NCI-H1092 treated with DMSO at 0.1 percent for 48 hours (cell line): ENCODE measurements at places on chromosomes 5 and 9.

DNA sequence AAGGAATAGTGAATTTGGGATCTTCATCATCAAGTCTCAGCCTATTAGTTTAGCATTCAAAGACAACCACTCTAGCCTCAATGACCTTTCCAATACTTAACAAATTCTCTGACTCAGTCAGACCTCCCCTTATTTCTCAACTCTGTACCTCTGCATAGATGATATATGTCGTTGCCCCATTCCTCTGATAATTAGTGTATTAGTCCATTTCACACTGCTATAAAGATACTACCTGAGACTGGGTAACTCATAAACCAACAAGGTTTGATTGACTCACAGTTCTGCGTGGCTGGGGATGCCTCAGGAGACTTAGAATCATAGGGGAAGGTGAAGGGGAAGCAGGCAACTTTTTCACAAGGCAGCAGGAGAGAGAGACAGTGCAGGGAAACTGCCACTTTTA, 8.9 kb downstream of the MRPL22 start:
- DNase-seq = no peak

GRCh38 chr9:136696502-136696901, 9.2 kb upstream of the AGPAT2 start:
- DNase-seq = no peak

DNA sequence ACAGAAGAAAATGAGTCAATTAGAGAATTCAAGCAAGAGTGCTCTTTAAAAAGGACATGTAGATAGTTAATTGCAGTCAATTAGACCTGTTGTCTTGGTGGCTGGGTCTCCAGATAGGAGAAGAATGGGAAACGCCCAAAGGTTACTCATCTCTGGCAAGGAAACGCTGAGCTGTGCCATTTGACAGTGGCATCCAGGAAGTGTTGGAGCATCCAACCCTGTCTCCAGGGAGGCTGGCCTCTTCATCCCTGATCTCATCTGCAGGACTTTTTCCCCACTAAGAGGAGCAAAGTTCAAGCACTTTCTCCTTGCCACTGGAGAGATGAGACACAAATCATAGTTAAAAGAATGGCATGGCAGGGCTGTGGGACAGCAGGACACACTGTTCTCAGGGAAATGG, 111.7 kb upstream of the MSX2 start:
- DNase-seq = no peak

DNA sequence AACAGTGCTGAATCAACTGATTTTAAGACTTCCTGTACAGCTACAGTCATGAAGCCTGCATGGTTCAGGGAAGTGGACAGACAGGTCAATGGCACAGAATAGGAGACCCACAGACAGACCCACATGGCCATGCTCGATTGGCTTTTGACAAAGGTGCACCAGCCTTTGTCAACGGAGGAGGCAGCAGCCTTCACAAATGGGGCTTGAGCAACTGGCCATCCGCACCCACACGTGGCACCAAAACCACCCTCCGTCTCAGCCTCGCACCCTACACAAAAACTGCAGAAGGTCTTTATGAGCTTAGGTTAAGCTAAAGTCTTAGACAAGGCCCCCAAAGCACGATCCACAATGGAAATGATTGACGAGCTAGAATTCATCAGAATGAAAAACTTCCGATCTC, 59.5 kb upstream of the UBAC1 start:
- no peak for DNase-seq

- no peak for DNase-seq
Measured at GRCh38 chr9:137333016-137333671, 31.1 kb upstream of the NRARP start.

DNA sequence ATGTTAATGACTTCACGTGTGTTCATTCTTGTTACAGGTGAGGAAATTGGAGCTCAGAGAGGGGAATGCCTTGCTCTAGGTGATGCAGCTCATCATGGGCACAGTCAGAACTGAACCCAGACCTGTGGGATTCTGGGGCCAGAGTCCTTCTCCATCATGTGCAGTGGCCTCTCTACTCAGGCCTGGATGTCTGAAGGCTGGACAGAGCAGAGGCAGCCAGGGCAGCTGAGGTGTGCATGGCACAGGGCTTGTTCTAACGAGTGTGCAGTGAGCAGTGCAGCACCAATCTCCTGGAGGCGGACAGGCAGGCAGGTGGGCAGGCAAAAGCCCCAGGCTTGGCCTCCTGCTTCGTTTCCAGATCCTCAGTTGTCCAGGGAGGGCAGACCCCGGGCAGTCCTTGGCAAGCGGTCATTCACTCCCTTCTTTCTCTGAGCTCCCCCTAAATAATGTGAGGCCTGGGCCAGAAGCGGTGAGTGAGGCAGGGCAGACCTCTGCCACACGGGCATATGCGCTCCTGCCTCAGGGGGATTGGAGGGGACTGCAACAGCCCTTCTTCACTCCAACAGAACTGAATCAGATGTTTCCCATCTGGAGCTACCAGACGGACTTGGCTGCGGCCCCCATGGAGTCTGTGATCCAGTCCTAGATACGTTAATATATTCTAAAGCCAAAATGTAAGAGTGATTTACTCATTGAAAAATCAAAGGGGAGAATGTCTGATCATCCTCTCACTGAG, 68.7 kb upstream of the FSTL4 start:
- DNase-seq = no peak

GRCh38 chr5:68290260-68290674, 74.7 kb downstream of the PIK3R1 start:
- DNase-seq = no peak

- DNase-seq = peak; percentile 17
Measured at GRCh38 chr5:96565582-96566265, 96.5 kb upstream of the CAST start.

GRCh38 chr5:97838214-97838613, 655.2 kb upstream of the RIOK2 start:
- DNase-seq = no peak

GRCh38 chr5:1948663-1949191, 66.0 kb upstream of the IRX4 start:
- no peak for DNase-seq

DNA sequence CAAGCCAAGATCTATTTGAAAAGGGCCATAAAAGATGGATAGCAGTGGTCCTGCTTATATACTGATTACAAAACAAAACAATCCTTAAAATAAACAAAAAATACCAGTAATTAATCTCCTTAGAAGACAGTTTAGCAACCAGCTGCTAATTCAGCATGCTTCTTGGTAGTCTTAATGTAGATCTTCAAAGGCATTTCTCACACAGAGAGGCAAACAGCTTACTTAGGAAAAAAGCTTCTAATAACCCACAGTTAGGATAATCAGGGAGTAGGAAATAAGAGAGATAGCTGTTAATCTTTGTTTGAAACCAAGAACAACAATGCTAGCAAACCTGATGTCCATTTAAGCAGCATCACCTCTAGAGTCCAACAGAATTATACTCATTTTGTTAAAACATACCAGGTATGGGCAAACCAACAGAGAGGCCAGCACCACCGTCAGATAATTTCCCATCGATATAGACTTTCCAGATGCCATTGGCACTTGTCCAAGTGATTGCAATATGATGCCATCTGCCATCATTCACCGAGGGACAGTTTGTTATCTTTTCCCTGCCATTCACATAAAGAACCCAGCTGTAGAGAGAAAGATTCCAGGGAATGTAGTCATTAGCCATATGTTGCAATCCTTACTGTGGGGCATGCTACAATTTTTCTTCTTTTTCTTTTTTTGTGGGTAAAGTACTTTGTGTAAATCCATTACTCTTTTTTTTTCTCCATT, 105.6 kb upstream of the TXNDC8 start:
- peak; percentile 41 for DNase-seq

GRCh38 chr5:122759241-122760070, 15.4 kb upstream of the SNX2 start:
- no peak for DNase-seq

DNA sequence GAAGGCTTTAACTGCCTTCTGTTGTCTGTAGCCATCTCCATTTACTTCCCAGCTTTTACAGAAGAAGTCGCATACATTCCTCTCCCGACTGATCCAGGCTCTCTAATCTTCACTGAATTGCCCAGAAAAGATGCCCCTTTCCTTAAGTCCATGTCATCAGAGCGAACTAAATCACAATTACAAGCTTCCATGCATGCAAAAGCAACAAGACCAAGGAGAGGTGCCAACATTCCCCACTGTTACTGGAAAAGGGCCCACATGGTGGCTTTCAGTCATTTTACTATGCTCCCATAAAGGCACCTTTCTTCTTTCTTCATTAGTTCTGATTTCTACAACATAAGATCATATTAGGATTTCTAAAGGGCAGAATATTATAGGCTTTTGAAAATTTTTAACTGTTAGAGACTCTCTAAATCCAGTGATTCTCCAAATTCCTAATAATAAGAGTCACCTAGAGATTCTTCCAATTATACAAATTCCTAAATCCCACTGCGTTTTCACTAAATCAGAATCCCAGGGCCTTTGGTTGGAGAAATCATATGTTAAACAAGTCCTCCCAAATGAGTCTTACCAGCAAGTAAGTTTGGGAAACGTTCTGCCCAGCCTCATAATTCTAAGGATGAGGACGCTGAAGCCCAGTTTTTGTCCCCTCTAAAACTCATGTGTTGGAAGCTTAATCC, 17.0 kb upstream of the ZFR start:
- no peak for DNase-seq

GRCh38 chr9:92512622-92513021, 23.2 kb downstream of the ECM2 start:
- DNase-seq = no peak

DNA sequence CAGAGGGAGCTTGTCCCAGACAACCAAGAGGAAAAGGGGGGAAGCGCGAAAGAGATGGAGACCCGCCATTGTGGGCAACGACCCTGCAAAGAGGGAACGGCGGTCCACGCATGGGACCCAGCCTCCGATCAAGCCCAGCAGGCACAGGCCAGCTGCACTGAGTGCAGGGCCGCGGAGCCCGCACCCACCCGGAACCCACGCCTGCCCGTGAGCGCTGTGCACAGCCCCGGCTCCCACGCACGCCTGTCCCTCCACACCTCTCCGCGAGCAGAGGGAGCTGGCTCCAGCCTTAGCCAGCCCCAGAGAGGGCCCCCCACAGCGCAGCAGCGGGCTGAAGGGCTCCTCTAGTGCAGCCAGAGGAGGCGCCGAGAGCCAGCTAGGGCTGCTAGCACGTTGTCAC, 416.5 kb downstream of the DMRTA1 start:
- DNase-seq = no peak

- DNase-seq = no peak
Measured at GRCh38 chr9:2615497-2615896, 6.1 kb upstream of the VLDLR start.

DNA sequence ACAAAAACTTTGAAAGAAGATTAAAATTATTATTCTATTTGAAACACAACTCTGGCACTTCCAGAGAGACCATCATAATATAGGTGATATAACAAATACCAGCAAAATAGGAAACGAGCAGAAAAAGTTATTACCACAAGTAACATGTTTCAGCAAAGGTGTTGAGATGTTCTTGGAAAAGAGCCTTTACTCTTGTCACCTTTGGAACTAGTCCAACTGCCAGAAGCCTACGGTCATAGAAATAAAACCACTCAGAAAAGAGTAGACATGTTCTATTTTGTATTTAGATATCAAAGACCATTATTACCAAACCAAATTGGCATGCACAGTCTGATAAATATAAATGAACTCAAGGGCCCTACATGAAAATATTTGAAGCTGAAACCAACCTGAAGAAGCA, 145.0 kb upstream of the DMAC1 start:
- no peak for DNase-seq

- no peak for DNase-seq
Measured at GRCh38 chr5:146849694-146850303, 28.8 kb downstream of the PPP2R2B start.

DNA sequence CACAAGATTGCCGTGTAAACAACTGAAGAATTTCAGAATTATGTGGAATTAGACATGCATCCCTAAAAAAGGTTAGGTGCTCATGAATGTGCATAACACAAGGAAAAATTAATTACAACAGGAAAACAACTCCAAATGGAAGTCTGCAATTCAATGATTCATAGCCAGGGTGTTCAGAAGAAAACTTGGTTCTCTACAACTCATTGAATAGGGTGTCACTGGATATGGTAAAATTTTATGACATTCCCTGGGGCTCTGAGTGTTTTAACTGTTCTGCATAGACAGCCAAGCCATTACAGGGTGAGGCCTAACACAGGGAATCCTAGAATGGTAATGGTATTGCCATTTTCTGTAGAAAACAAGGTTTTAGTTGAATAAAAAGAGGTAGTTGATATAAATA, 24.4 kb upstream of the ZSWIM6 start:
- DNase-seq = no peak

DNA sequence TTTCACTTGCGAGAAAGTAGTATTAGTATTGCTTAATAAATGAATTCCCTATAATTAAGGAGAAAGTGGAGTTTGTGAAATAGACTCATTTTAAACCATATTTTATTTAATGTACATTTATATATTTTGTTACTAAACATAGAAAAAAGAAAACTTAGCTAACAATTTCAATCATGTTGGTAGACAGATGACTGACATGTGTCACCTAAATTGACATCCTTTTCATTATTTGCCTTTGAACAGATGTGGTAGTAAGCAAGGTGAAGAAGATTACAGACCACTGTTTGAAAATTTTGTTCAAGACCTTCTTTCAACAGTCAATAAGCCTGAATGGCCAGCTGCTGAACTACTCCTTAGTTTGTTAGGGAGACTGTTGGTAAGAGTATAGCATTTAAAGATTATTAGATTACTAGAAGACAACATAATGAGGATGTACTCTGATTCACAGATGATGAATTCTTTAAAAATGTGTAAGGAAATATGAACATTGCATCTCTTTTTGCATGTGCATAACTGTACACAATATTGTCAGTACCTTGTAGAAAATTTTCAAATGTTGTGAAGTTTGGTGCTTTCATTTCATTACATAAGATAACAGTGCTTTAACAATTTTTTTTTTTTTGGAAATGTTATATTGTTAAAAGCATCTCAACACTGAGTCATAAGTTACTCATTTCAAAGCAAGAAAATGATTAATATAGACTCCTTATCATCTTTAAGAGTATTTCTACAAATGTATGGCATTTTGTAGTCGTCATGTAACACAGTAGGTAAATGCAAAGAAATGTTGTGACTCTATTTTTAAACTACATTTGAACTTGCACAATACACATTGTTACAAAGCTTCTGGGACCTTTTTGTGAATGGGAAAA, 139.5 kb downstream of the NIPBL start:
- no peak for DNase-seq

- no peak for DNase-seq
Measured at GRCh38 chr5:114734238-114734637, 372.4 kb downstream of the KCNN2 start.

- DNase-seq = no peak
Measured at GRCh38 chr5:115932991-115933390, 29.3 kb upstream of the LVRN start.

- DNase-seq = no peak
Measured at GRCh38 chr9:97830884-97831829, 21.9 kb upstream of the FOXE1 start.

GRCh38 chr5:127577458-127577857, 60.0 kb downstream of the PRRC1 start:
- DNase-seq = no peak

GRCh38 chr9:15522130-15522755, 11.5 kb upstream of the PSIP1 start:
- no peak for DNase-seq

DNA sequence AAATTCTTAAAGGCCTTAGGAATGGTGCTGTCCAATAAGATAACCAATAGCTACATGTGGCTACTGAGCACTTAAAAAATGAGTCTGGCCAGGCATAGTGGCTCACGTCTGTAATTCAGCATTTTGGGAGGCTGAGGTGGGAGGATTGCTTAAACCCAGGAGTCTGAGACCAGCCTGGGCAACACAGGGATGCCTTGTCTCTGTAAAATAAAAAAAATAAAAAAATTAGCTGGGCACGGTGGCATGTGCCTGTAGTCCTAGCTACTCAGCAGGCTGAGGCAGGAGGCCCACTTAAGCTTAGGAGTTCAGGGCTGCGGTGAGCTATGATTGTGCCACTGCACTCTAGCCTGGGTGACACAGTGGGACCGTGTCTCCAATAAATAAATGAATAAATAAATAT, 1.3 kb upstream of the SLC22A5 start:
- no peak for DNase-seq
